GDM1 (cell line): ENCODE measurements at places on chromosomes 5 and 9.

DNA sequence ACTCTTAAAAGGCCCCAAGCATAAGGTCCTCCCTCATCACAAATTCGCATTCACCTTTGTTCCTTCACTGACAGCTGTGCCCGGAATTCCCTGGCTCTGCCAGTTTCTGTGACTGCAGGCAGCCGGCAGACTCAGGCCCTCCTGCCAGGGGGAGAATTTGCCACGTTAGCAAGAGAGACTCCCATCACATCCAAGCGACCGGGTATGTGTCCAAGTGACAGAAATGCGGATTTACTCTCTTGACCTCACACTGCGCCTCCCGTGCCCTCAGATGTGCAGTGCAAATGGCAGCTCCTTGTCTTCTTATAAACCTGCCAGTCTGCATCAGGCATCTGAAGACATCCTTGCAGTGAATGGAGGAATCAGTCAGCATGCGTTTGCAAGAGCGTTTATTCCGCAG, 187.1 kb upstream of the WWC1 start:
- no peak for DNase-seq

GRCh38 chr9:119689879-119690278, 320.6 kb upstream of the BRINP1 start:
- DNase-seq, result no peak

DNA sequence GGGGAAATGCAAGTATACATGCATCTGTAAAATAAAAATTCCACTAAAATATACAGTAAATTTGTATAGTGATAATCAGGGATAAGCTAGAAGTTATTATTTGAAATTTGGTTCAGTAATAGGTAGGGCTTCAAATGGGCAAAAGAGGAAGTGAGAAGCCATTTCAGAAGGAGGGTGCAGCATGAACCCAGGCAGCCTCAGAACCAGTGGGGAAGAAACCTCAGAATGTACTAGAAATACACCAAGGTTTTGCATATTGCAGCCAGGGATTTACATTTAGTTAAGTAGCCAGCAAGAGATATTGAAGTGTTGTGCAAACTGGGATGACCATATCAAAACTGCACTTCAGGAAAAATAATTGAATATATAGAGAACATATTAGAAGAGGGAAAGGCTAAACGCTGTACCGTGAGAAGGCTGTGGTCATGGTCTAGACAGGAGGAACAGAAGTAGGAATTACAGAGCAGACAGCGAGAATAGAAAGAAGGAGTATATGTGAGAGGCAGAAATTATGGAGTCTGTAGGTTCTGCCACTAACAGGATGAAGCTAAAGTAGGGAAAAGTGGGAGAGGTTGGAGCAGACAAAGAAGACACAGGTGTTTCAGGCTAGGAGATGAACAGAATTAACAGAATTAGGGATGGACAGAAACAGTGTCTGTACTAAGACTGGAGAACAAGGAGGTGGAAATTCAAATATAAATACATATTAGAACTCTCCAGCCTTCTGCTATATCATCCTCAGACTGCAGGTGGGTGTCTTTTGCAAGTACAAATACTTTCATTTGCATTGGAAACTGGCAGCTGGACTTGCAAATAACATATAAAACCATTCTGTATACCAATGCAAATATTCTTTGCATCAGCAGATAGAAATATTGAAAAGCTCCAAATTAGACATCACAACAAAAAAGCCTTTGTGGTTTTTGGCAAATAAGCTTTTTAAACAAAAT, 335.6 kb downstream of the ZNF608 start:
- DNase-seq, result no peak

DNA sequence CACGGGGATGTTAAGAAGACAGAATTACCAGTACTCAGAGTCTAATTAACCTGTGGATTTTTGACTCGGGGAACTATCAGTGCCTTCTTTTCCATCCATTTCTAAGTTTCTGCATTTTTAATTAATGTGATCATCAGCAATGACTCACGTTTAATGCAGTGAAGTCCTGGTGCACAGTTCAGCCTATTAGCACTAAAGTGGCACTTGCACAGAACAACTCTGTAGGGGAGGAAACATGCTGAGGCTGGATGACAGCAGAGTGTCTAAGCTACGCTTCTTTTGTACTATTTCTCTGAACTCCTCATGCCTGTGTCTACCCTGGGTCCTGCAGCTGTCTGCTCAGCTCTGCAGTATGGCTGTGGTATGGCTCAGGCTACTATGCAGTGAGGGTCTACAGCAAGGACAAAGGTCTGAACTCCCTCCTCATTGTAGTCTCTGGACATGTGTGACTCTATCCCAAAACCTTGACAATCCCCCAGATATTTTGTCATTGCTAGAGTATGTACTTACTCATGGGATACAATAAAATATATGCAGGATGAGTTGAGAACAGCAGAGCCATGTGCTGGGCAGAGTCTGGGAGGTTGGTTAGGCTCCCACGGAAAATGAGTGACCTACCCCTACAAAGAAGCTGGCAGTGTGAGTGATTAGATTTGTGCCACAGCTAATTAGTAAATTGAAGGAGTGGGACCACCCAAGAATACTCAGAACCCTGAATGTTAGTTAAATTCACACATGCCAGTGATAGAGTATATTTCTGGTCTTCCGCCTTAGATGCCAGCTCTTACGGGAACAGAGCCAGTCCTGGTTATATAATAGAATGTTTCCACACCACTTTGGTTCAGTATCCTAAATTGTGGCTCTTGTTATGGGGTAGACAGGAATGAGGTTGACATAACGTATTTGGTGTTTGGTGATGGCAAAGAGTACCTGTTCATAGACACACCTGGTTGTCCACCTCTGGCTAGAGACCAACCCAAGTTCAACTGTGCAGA, 148.0 kb downstream of the GHR start:
- no peak for DNase-seq

GRCh38 chr9:129405089-129405826, 215.6 kb downstream of the C9orf50 start:
- no peak for DNase-seq

GRCh38 chr5:87114631-87115030, 153.1 kb upstream of the RASA1 start:
- no peak for DNase-seq

- no peak for DNase-seq
Observed at GRCh38 chr9:95783426-95783975, 92.0 kb upstream of the ERCC6L2 start.

GRCh38 chr5:24363789-24364481, 280.8 kb downstream of the CDH10 start:
- DNase-seq, result no peak

DNA sequence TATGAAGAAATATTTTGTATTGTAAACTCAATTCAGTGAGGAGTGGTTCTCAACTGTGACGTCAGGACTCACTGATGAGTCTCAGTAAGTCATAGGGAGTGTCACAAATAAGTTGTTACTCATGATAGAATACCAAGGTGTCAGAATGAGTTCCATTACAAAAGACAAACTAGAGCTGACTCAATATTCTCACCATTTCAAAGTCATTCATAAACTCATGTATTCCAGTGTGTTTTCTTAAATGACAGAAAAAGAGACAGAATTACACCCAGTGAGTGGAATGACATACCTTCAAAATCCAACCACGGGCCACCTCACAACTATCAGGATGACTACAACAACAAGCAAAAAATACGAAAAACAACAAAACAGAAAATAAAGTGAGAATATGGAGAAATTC, 321.5 kb downstream of the ENC1 start:
- no peak for DNase-seq

GRCh38 chr5:32991421-32991815, 280.3 kb downstream of the NPR3 start:
- no peak for DNase-seq

GRCh38 chr5:175853573-175854230, 17.7 kb upstream of the CPLX2 start:
- DNase-seq, result no peak

GRCh38 chr5:180553530-180553929, 37.8 kb downstream of the SCGB3A1 start:
- DNase-seq, result no peak

- DNase-seq, result no peak
Observed at GRCh38 chr9:99445920-99446319, 223.8 kb downstream of the SEC61B start.

DNA sequence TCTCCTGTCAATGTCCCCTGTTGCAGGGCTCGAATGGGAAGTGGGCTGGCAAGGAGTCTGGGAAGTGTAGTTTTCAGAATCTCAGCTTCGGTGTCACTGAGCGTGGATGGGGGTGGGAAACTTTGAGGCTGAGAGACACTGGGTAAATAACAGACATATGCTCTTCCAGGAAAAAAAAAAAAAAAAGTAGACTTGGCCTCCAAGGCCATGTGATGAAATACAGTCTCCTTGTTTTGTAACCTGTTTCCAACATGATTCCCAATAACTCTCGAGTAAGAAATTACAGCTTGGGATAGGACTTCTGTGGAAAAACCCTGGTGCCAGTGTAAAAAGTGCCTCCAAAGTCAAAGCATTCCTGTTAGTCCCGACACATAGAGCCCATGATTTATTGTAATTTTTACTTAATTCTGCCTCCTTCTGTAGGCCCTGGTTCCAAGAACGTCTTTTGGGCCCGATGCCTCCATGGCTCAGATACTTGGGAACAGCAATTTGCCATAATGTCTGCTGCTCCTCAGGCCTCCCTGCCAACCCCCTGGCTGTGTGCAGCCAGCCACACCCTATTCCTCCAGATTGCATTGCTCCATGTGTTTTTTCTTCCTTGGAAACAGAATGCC, 119.5 kb upstream of the TNC start:
- no peak for DNase-seq

DNA sequence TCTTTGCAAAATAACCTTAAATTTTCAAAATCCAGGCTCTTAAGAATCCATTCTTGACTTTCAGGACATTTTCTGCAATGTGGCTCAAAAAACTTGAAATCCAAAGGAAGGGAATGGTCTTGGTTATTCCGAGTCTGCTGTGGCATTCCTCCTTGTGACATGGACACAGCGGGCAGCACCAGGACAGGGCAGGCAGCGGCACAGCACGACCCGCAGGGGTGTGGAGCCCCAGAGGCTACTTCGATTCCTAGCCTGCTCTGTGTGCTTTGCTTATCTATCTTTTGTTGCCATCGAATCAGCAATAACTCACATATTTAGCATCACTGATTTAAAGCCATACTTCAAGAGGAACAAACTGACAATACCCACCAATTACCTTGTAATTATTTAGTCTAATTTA, 420.2 kb upstream of the IRX1 start:
- DNase-seq, result no peak

GRCh38 chr5:141821430-141821925, 56.7 kb downstream of the PCDH1 start:
- DNase-seq, result no peak

- DNase-seq, result no peak
Observed at GRCh38 chr5:59180515-59180914, 597.6 kb downstream of the RAB3C start.

- DNase-seq, result no peak
Observed at GRCh38 chr9:74391816-74392215, 105.3 kb upstream of the RORB start.

GRCh38 chr5:1360861-1361260, 16.0 kb upstream of the CLPTM1L start:
- no peak for DNase-seq

- DNase-seq, result no peak
Observed at GRCh38 chr5:133242221-133242835, 190.5 kb downstream of the HSPA4 start.

DNA sequence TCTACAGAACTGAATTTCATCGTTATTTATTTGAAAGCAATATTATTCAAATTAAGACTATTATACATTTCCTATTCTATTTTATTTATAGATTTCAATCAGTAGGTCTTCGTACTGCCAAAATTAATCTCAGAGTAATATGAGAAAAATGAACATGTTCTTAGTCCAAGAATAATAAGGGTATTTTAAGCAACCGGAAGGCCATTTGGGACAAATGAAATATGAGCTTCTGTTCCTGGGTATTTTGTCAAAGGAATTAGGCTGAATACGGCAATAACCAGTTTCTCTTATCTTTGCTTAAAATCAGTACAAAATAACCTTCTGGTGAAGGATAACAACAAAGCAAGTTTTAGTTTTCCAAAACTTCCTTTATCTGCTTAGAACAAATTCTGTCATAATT, 410.3 kb upstream of the PRR16 start:
- no peak for DNase-seq

DNA sequence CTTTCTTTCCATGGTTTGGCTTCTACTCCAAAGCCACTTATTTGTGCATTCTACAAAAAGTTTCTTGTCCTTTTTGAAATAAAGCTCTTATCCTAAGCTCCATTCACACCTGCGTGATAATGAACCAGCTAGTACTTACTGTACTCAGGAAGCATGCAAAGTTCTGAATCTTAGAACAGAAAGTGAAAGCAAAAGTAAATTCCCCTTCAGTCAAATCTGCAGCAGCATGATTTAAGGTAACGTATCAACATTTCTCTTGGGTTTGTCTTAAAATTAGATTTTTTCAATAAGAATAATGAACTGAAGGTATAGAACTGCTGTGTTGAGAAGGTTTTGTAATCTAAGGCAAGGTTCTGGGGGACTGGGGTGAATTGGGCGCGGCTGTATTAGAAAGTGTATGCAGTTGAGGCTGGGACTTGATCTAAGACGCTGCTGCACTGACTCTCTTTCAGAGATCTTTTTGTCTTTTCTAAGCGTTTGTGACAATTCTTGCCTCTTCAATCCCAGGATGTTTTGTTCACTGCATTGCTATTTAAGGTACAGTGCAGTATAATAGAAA, at the start of gene ERAP2:
ERAP2 (plus strand) TSS at position 209 of the 559 bp plus-strand sequence. CDS start 3,186 bp downstream, outside the sequence.
- DNase-seq, result no peak

DNA sequence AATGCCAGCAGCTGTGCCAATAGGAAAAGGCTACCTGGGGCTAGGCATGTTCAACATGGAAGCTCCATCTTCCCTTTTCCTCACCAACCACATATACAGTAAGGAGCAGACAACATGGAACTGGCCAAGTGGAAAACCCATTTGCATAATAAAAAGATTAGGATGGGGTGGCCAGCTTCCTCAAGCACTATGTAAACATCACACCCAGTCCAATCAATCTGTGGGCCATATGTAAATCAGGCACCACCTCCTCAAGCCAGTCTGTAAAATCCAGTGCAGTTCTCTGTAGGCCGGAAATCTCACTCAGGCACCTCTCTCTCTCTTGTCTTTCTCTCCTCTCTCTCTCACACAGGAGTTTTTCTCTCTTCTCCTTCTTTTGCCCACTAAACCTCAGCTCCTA, 360.2 kb upstream of the GRIA1 start:
- no peak for DNase-seq

GRCh38 chr5:171612749-171613148, 172.9 kb upstream of the SMIM23 start:
- DNase-seq, result no peak

DNA sequence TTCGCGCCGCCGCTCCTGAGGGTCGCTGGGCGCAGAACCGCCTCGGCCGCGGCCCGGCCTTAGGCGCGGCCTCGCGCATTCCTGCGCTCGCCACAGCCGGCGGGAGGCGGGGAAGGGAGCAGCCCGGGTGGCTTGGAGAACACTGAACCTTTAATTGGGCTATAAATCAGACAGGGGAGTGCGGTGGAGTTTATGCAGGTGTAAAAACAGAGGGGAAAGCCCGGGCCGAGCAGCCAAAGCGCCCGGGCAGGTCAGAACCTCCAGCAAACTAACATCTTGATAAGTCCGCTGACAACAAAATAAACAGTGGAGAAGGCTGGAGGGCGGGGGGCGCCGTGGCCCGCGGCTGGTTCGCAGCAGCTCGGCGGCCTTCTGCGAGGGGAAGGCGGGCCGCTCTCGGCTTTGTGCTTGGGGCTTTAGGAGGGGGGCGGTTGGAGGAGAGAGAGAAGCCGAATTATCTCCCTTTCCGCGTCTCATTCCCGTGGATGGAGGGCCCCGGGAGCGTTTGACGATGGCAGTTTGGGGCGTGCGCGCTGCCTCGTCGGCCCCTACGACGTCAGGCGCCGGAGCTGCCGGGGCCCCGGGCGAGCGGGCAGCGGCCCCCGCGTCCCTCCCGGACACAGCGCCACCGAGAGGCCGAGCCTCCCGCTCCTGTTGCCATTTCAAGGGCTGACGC, 11.3 kb downstream of the FOXD1 start:
- DNase-seq, result no peak

- DNase-seq, result no peak
Observed at GRCh38 chr9:130426883-130427282, 17.9 kb upstream of the ASS1 start.
